ENCODE measurements at places on chromosomes 3 and 15.
A peak's percentile ranks its signal among the peaks of the same experiment; 100 is the strongest.

DNA sequence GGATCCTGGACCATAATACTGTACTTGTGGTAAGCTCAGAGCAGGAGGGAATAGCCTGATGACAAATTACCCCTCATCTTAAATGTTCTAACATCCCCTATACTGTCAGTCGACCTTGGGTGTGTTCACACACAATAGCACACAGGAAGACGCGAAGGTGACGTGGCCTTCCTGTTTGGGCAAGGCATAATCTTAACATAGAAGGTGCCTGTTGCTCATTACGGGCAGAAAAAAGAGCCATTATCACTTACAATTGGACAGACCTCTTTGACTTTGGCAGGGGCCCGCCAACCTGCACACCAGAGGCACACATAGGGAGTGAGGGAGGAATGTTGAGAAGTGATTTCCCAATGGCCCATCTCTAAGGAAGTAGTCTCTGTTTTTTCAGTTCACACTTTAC, 144.2 kb downstream of the ANO10 start:
- DNase-seq: no peak

DNA sequence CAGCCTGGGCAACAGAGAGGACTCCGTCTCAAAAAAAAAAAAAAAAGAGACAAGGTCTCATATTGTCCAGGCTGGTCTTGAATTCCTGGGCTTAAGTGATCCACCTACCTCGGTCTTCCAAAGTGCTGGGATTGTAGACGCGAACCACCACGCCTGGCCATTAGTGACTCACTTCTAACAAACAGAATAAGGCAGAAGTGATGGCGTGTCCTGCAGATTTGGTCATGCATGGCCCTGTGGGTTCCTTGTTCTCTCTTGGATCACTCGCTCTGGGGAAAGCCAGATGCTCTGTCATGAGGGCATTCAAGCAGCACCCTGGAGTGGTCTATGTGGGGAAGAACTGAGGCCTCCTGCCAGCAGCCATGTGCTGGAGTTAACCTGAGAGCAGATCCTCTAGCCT, 27.4 kb upstream of the TJP1 start:
- no peak for DNase-seq

DNA sequence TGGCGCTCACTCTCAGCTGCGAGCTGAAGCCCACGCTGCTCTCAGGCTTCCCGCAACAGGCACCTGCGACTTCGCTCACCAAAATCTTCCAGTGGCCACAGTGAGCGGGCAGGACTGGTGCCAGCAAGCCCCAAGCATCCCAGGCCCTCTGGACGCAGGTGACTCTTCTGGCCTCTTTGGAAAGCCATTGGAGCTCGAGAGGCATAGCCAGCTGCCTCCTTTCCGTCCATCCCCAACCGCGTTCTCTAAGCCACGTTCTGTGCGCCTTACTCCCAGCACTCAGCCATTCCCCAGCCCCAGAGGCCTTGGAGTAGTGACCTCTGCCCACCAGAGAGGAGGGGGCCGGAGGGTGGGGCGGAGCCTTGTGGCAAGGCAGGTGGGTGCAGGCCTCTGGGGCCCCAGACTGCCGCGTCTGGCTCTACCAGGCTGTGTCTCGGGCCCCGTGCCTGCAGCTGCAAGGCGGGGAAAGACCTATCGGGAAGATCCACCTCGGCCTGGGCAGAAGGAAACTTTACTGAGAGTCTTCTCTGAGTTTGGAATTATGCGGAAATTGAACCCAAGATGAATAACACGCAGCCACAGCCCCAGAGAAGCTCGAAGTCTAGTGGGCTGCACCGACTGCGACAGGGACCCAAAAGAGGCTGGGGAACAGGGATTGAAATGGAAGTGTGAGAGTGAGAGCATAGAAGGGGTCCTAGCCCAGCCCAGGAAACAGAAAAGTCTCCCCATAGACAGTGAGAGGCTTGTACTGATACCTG, 3.6 kb upstream of the SOX14 start:
- DNase-seq: no peak

DNA sequence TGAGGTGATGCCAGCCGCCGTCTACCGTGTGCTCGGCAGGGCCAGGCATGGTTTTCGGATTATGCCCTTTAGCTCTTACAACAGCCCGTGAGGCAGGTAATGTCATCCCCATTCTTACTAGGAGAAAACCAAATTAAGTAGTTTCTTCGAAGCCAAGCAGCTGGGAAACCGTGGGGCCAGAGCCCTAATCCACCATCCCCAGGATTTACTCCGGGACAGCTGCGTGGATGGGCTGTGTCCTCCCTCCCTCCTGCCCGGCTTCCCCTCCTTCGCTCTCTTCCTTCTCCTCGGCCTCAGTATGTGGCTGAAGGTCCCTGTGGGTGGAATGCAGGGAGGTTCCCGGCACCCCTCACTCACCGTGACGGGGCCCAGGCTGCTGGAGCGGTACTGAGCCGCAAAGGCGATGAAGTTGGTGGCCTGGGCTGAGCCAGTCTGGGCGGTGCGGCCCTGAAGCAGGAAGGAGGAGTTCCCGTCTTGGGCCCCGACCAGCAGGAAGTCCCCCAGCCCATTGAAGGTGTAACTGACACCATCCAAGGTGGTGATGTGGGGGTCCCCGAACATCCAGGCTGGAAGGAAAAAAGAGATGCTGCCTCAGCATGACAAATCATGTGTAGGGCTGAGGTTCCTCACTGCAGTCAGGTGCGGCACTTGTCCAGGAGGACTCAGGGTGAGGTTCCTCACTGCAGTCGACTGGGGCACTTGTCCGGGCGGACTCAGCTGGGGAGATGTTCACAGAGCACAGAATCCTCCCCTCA, 42.5 kb downstream of the MUC20 start:
- no peak for DNase-seq

DNA sequence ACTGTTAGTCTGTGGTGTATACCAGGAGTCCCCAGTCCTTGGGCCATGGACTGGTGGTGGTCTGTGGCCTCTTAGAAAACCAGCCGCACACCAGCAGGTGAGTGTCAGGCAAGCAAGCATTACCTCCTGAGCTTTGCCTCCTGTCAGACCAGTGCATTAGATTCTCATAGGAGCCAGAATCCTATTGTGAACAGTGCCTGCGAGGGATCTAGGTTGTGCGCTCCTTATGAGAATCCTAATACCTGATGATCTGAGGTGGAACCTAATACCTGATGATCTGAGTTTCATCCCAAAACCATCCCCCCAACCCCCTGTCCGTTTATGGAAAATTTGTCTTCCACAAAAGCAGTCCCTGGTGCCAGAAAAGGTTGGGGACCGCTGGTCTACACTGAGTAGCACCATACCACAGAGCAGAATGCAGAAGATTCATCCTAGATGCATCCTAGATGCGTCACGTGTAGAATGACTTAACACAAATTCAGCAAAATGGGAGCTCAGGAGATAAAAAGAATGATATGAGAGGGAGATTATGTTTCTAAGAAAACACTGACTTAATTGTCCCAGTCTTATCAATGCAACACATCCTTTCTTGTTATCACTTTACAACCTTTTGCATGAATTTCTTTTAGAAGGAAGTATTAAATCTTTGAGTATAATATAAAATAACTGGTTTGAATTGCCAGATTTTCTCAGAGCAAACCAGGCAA, 28.5 kb downstream of the SELENOT start:
- no peak for DNase-seq

DNA sequence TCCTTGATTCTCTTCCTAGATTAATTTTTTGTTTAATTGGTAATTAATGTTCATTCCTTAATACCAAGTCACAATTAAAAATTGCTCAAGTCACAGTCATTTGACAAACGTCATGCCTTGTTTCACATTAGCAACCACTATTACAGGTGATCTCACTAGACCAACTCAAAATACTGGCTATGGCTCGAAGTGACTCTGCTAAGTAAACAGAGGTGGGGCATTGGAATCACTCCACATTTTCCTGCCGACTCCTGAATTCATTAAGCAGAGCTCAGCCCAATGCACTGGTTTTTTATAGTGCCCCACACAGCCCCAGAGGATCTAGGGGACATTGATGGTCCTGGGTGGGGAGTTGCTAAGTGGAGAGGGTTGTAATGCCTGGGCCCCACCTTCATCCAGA, 201.2 kb upstream of the NSMCE3 start:
- peak; percentile 63 for DNase-seq

Measured in prostate gland (tissue), 2 donors.